ENCODE measurements at places on chromosomes 7 and 10. TPM values are rescaled to one million over a fixed set of nuclear protein-coding genes. Genes with fewer than 3 reads are reported as not detected.

Gene PFKFB3
- total RNA-seq: 24.7 TPM

Gene GLRX3
- total RNA-seq: 64.7 TPM

Gene GNG11
- total RNA-seq: 18.4 TPM

Gene BTBD16
- not detected for total RNA-seq

Gene NPM3
- 5.8 TPM for total RNA-seq

Gene ZNF804B
- total RNA-seq: not detected

Gene FEZF1
- not detected for total RNA-seq

Gene DNA2
- total RNA-seq: 2.0 TPM

Gene CALY
- not detected for total RNA-seq

Gene MOGAT3
- total RNA-seq: not detected
